ENCODE measurements at places on chromosomes 12 and 14. TPM values are rescaled to one million over a fixed set of nuclear protein-coding genes. Genes with fewer than 3 reads are reported as not detected.

- DNase-seq: no peak
- no peaks in the 10 kb centered on the region for H3K36me3 ChIP-seq
- H3K4me3 ChIP-seq: no peak overlapping the region
- no peaks in the 10 kb centered on the region for H3K27me3 ChIP-seq
Measured at GRCh38 chr12:66403746-66404145, 101.5 kb downstream of the HELB start.

DNA sequence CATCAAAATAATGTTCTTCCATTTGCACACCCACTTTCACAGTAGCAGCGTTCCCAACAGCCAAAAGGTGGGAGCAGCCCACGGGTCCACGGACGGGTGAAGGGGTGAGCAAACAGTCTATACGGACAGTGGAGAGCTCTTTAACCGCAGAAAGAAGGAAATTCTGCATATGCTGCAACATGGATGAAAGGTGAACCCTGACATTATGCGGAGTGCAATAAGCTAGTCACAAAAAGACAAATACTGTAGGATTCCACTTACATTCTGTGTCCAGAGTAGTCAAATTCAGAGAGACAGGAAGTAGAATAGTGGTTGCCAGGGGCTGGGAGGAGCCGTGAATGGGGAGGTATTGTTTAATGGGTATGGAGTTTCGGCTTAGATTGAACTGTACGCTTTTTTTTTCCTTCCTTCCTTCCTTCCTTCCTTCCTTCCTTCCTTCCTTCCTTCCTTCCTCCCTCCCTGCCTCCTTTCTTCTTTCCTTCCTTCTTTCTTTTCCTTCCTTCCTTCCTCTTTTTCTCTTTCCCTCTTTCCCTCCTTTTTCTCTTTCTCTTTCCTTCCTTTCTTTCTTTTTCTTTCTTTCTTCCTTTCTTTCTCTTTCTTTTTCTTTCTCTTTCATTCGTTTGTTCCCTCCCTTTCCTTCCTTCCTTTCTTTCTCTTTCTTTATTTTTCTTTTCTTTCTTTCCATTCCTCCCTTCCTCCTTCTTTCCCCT, 15.8 kb upstream of the ANKRD9 start:
- H3K27me3 ChIP-seq: no peaks in the 10 kb centered on the region
- H3K27ac ChIP-seq: peak overlapping the region; percentile 78
- no peaks in the 10 kb centered on the region for H3K36me3 ChIP-seq
- H3K4me3 ChIP-seq: peak overlapping the region; percentile 58
- peaks cover 39% of the 10 kb centered on the region for H3K4me1 ChIP-seq

- DNase-seq: no peak
- H3K27ac ChIP-seq: no peak overlapping the region
- H3K4me3 ChIP-seq: no peak overlapping the region
- no peaks in the 10 kb centered on the region for H3K27me3 ChIP-seq
Measured at GRCh38 chr14:77763316-77763715, 2.4 kb upstream of the SNW1 start.

GRCh38 chr14:101150039-101150610, 246.6 kb upstream of the RTL1 start:
- DNase-seq: no peak
- H3K27ac ChIP-seq: no peak overlapping the region
- H3K27me3 ChIP-seq: peaks cover 22% of the 10 kb centered on the region
- no peak overlapping the region for H3K4me3 ChIP-seq

GRCh38 chr12:69932676-69933552, 107.9 kb downstream of the MYRFL start:
- DNase-seq: no peak
- H3K27me3 ChIP-seq: peaks cover 5% of the 10 kb centered on the region
- H3K27ac ChIP-seq: no peak overlapping the region
- no peak overlapping the region for H3K4me3 ChIP-seq
- H3K4me1 ChIP-seq: no peaks in the 10 kb centered on the region

DNA sequence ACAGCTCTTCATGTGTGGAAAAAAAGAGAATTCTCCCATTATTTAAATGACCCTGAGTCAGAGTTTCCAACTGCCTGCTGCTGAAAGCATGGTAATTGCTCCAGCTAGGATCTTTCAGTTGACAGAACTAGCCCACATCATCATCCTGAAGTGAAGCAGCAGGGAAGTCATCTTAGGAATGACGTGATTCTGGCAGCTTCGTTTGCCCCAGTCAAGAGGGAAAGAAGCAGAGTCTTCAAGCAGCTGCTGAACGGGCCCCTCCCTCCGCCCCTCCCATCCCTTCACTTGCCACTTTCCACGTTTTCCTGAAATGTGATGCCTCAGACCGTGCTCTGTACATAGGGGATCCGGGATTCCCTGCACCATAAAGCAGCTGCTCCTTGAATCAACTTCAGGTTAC, 455.0 kb upstream of the TMEM132C start:
- H3K4me1 ChIP-seq: no peaks in the 10 kb centered on the region
- no peaks in the 10 kb centered on the region for H3K27me3 ChIP-seq
- no peaks in the 10 kb centered on the region for H3K36me3 ChIP-seq
- no peak overlapping the region for H3K27ac ChIP-seq
- DNase-seq: no peak

DNA sequence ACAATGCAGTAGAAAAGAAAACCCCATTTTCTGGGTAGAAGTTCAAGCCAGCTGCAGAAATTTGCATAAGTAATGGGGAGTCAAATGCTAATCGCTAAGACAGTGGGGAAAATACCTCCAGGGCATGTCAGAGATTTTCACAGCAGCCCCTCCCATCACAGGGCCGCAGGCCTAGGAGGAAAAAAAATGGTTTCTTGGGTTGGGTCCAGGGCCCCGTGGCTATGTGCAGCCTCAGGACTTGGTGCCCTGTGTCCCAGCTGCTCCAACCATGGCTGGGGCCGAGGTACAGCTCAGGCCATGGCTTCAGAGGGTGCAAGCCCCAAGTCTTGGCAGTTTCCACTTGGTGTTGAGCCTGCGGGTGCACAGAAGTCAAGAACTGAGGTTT, 14.6 kb downstream of the OR10P1 start:
- DNase-seq: no peak
- no peaks in the 10 kb centered on the region for H3K27me3 ChIP-seq
- H3K4me1 ChIP-seq: no peaks in the 10 kb centered on the region

DNA sequence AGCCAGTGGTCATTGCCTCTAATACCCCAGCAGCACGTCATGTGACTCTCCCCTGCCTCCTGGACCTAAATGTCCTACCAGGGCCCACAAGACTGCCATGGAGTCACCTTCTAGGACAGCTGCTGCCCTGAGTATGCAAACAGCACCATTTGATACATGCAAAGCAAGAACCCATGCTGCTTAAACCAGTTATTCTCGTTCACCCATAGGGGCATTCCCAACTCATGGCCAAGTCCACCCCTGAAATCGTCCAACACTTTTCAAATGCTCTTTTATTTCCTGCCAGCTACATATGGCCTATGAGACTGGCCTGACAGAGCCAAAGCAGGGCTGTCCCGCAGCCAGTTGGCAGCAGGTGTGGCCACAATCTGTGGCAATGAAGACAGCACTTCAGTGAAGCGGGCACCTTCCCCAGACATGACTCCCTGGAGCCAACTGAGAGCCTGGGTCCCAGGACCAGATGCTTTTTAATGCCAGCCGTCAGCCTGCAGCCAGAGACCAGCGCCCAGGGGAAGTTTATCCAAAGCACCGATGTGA, 99.9 kb downstream of the BCAT1 start:
- no peaks in the 10 kb centered on the region for H3K4me1 ChIP-seq
- no peaks in the 10 kb centered on the region for H3K36me3 ChIP-seq
- H3K4me3 ChIP-seq: no peak overlapping the region
- DNase-seq: no peak
- no peak overlapping the region for H3K27ac ChIP-seq
- peaks cover 4% of the 10 kb centered on the region for H3K27me3 ChIP-seq

DNA sequence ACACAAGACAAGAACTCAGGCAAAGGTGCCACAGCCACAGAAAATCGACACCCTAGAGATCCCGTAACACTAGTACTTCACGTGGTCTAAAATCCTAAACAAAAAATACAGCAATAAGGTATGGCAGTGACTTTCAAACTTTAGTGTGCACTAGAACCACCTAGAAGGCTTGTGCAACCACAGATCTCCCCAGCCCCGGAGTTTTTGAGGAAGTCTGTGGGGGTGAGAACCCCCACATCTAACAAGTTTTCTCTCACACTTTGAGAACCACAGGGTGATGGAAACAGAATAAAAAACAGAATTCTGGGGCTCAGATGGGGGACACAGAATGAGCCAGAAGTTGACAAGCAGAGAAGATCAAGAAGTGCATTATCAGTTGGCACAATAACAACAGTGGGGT, 254.0 kb downstream of the ANO6 start:
- no peak overlapping the region for H3K27ac ChIP-seq
- no peaks in the 10 kb centered on the region for H3K27me3 ChIP-seq
- no peaks in the 10 kb centered on the region for H3K36me3 ChIP-seq
- no peaks in the 10 kb centered on the region for H3K4me1 ChIP-seq

Gene PLCZ1
- total RNA-seq: not detected

Data from spleen (tissue), 13 donors.